ENCODE measurements at places on chromosomes 7 and 10.

DNA sequence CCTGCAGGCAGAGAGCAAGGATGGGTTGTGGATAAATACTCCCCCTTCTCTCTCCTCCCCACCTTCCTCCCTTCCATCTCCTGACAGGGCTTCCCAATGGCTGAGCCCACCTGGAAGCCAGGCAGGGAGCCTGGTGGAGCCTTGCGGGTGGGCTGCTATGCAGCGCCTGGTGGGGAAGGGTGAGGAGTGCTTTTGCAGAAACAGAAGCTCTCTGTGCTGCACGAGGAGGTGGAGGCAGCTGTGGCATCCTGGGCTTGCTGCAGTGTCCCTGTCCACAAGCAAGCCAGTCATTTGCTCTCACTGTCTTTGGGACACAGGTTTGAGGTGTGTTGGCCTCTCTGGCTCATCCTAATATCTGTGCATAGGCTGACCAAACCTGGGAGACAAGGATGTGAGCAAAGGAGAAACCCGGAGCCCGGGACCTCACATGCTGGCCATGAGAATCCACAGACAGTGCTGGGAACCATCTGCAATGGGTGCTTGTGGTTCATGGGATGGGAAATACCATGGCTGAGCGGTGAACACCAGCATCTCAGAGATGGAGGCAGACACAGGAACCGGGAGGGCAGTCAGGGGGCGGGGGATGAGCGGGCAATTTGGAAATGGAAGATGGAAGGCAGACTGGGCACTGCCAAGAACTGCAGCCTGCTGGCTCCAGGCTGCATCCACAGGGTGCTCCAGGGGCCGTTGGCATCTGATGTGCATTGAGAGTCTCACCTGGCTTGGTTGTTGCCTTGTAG lies 364.2 kb downstream of the GLRX3 start:
- DNase-seq, result no peak

GRCh38 chr7:103504505-103505135 lies 58.6 kb upstream of the SLC26A5 start:
- no peak for DNase-seq

- no peak for DNase-seq
These were observed 362.5 kb downstream of the MAGI2 start for GRCh38 chr7:79091011-79091410.

DNA sequence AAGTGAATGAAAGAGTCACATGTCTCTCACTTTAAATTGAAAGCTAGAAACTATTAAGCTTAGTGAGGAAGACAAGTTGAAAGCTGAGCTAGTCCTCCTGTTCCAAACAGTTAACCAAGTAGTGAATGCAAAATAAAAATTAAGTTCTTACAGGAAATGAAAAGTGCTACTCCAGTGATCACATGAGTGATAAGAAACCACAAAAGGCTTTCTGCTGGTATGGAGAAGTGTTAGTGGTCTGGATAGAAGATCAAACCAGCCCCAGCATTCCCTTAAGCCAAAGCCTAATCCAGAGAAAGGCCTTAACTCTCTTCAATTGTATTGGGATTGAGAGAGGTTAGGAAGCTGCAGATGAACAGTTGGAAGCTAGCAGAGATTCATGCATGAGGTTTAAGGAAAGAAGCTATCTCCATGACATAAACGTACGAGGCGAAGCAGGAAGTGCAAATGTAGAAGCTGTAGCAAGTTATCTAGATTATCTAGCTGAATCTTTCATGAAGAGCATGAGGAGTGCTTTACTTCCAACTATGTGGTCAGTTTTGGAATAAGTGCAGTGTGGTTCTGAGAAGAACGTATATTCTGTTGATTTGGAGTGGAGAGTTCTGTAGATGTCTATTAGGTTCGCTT lies 261.6 kb downstream of the MDFIC start:
- no peak for DNase-seq

GRCh38 chr10:37667736-37668135 lies 189.7 kb downstream of the ZNF248 start:
- no peak for DNase-seq

DNA sequence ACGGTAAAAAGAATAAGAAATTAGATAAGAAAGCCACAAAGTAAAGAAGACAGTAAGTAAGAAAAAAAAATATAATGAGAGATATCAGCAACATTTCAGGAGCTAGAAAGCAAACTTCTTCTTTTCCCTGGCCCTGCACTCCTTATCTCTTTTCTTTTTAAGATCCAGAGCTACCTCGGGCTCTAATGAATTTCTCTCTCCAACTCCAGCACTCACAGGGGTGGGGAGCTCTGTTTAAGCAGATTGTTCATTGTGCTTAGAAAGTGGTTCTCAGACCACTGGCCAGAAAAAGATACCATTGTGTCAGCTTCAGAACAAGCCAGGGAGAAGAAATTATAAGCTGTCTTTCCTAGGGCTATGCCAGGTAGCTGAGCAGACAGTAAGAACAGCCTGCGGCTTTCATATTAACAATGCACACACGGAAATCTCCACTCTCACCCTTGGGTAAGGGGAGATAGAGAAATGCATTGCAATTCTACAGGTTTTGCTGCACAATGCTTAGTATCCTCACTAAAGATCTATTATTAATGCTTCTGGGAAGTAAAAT lies 19.3 kb downstream of the OR2F1 start:
- DNase-seq, result no peak

DNA sequence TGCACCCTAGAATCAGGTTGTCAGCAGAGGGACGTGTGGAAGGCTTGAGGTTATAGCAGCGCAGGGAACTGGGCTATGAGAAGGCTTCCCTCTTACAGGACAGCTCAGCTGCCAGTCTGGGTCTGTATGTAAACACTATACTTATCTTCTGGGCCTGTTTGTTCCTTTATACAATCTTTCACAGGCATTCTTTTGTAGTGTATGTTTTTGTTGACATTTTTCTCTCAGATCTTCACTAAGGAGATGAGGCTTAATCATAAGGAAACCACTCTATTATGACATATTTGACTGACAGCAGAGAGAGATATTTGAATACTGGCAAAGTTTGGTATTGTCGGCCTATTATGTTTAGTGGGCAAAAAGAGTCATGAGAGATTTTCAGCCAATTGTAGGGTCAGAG lies 929 bp downstream of the GBF1 start:
- DNase-seq, result no peak

GRCh38 chr10:70381471-70382421 lies 679 bp downstream of the LRRC20 start:
- no peak for DNase-seq

DNA sequence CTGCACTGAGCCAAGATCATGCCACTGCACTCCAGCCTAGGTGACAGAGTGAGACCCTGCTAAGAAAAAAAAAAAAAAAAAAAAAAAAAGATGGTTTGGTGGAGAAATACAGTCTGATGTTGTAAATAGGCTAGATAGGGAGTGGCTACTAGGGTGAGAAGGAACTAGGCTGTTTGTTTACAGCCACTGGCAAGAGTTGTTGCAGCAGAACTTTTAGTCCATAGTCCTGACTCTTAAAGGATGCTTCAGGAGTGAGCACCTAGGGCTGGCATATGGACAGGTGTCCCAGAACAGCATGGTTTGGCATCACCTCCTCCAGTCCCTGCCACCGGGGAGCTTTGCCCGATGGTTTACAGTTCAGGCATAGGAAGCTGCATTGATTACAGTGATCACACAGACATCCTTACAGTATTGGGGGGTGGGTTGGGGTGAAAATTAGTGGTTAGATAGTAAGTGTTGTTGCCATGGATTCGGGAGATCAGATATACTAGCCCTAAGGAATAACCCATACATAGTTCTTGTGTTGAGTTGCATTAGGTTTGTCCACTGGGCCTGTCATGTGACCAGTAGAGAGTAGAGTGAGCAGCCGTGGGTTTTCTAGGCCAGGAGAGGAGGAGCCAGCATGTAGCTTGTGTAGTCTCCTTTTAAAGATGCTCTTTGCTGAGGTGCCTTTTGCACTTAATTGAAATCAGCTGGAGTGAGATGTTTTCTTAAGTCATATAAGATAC lies 35.9 kb downstream of the ZRANB1 start:
- no peak for DNase-seq

DNA sequence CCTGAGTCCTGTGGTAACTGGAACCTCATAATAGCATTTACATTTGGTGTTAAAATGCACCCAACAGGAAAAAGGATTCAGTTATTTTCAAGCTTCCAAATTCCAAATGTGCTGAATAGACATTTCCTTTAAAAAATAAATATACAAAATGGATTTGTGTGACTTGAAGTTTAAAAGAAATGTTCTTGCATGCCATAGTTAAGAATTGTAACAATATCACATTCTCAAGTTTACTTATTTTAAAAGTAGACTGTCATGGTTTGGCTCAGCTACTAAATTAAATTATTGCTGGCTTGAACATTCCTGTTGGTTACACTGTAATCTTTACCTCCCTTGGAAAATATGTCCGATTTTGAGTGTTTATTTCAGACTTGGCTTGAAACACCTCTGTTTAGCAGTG lies 31.5 kb downstream of the BICC1 start:
- DNase-seq, result no peak

GRCh38 chr7:91608606-91609005 lies 271.9 kb downstream of the MTERF1 start:
- no peak for DNase-seq

- no peak for DNase-seq
These were observed 16.4 kb downstream of the GRB10 start for GRCh38 chr7:50766106-50766848.

DNA sequence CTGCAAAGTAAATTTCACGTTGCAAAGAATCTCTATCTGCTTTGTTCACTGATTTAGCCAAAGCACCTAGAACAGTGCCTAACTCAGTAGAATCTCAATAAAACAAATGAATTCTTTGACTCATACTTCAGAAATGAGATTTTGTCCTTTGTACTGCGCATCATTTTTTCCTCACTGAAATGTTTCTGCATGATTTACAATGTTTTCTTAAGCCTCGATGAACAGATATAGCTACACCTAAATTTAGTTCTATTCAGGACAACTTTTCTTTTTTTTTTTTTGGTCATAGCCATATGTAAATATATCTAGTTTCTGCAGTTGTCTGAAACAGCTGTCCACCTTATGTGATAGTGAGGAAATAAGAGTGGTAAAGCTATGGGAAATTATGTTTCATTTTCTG lies 15.3 kb downstream of the GNAT3 start:
- no peak for DNase-seq

DNA sequence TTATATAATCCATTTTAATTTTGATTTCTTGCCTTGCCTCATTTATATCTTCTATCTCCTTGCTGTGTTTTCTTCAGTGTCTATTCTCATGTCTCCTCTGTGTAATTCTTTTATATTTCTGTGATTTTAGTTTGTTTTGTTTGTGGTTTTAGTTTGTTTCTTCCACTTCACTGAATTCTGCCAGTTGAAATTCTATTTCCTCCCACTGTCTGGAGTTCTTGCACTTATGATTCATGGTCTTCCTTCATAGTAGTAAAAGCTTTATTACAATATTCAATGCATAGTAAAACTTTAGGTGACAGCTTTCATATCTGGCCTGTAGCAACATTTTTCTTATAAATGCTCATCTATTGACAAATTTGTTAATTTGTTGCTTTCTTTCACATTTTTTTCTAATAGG lies 113.3 kb downstream of the MAGI2 start:
- no peak for DNase-seq

DNA sequence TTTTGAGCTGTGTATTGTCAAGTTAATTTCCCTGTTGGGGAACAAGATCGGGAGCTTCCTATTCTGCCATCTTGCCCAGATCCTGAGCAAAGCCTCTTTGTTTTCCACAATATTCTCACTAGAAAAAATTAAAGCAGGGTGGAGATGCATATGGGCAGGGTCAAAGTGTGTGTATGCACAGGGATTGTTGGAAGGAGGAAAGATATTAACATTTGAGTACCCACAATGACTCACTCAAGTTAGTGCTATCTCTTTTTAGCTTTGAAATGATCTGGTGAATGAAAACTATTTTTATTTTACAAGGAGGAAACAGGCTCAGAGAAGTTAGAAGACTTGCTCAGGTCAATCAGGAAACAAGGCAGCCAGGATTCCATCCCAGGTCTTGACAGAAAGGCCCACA lies 6.7 kb upstream of the BTBD16 start:
- no peak for DNase-seq

GRCh38 chr7:138842111-138842510 lies 44.1 kb upstream of the ATP6V0A4 start:
- no peak for DNase-seq

GRCh38 chr7:158537516-158537882 lies 50.1 kb downstream of the PTPRN2 start:
- no peak for DNase-seq

GRCh38 chr10:45423976-45424499 lies 50.0 kb downstream of the ALOX5 start:
- no peak for DNase-seq

GRCh38 chr7:17083392-17084165 lies 201.8 kb upstream of the AGR3 start:
- DNase-seq, result no peak

GRCh38 chr10:84587789-84588188 lies 259.4 kb downstream of the CCSER2 start:
- no peak for DNase-seq

- DNase-seq, result no peak
These were observed 5.3 kb downstream of the CYP26C1 start for GRCh38 chr10:93065675-93066543.

DNA sequence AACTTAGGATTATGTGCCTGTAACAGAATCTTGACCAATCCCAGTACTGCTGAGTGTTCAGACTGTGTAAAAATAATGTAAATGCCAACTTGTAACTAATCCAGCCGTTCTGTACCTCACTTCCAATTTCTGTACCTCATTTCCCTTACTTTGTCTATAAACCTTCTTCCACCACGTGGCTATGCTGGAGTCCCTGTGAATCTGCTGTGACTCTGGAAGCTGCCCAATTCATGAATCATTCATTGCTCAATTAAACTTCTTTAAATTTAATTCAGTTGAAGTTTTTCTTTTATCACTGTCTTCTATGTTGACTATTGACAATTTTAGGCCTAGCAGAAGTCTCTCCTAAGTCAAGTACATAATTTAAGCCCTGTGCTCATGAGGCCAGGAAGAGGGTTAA lies 215.3 kb upstream of the RHOBTB1 start:
- no peak for DNase-seq

- no peak for DNase-seq
These were observed 108.9 kb downstream of the IPMK start for GRCh38 chr10:58158806-58159205.

GRCh38 chr10:124306520-124306919 lies 112.2 kb downstream of the OAT start:
- DNase-seq, result no peak

DNA sequence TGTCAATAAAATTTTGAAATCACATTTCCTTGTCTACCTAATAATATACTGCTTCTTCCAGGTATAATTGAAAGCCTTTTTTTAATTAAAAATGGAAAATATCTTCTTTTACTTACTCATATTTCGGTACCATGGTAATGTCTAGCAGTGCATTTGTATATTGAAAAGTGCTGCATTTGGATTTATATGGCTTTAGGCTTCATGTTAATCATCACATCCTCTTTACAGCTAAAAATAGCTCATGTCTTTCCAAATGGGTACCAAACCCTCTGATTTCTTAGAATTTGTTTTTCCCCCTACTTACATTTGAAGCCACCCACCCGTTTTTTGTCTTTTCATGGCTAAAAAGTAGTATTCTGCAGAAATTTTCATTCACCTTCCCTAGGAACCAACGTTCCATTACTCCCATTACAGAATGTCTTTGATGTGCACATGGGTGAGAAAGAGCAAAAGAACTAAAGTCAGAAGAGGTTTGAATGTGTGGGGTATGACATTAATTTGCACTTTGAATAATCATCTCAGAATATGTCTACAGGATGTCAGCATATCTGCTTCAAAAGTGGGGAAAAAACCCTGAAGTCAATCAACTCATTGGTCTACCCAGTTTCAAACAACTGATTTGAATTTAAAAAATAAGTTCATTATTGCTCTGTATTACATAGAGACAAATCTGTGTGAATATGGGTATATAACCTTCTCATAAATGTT lies 935.9 kb downstream of the GATA3 start:
- no peak for DNase-seq

Measured in T-helper 9 cell (primary cell).